ENCODE measurements at places on chromosomes 3 and 15. TPM values are rescaled to one million over a fixed set of nuclear protein-coding genes. Genes with fewer than 3 reads are reported as not detected.
A peak's percentile ranks its signal among the peaks of the same experiment; 100 is the strongest.

GRCh38 chr15:52464478-52464877 is 64.2 kb downstream of the MYO5A start:
- DNase-seq, result no peak

- DNase-seq, result no peak
These were observed 58.0 kb downstream of the HRH1 start for GRCh38 chr3:11212299-11212608.

The PPP1R14D gene
- not detected for total RNA-seq

GRCh38 chr15:74863239-74864056 is 9.7 kb downstream of the SCAMP2 start:
- DNase-seq, result no peak

- DNase-seq, result no peak
These were observed 604 bp downstream of the ISL2 start for GRCh38 chr15:76337059-76337695.

GRCh38 chr3:184133840-184134745 is 1.1 kb upstream of the EIF2B5 start:
- DNase-seq, result peak; percentile 41

GRCh38 chr15:75455424-75455981 is 4.0 kb upstream of the SIN3A start:
- no peak for DNase-seq
